Natural killer cell (primary cell): ENCODE measurements at places on chromosomes 3 and 15.
A peak's percentile ranks its signal among the peaks of the same experiment; 100 is the strongest.

GRCh38 chr15:56910801-56911200, 7.6 kb upstream of the TCF12 start:
- no peak for DNase-seq

- peak; percentile 90 for DNase-seq
These were observed 5.8 kb downstream of the PRRT3 start for GRCh38 chr3:9946112-9947024.

GRCh38 chr3:176579711-176580185, 617.5 kb downstream of the TBL1XR1 start:
- DNase-seq: no peak

- no peak for DNase-seq
These were observed 308.2 kb upstream of the RORA start for GRCh38 chr15:61537337-61537736.

GRCh38 chr3:71078723-71079525, 504.6 kb downstream of the FOXP1 start:
- no peak for DNase-seq
